Glutamatergic neuron (in vitro differentiated cells): ENCODE measurements at places on chromosomes 2 and 18. TPM values are rescaled to one million over a fixed set of nuclear protein-coding genes. Genes with fewer than 3 reads are reported as not detected.

DNA sequence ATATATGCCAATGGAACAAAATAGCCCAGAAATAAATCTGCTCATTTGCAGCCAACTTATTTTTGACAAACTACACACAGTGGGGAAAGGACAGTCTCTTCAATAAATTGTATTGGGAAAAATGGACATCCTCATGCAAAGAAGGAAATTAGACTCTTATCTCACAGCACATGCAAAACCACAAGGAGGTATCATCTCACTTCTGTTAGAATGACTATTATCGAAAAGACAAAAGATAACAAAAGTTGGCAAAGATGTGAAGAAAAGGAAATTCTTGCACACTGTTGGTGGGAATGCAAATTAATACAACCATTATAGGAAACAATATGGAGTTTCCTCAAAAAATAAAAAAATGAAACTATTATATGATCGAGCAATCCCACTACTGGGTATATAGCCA lies 16.3 kb upstream of the WDR75 start:
- no peak for DNase-seq

GRCh38 chr2:226364217-226364616 lies 435.4 kb downstream of the IRS1 start:
- no peak for DNase-seq

- no peak for DNase-seq
Measured at GRCh38 chr2:157124731-157125130, 132.8 kb upstream of the GALNT5 start.

GRCh38 chr2:80058562-80058961 lies 246.0 kb downstream of the LRRTM1 start:
- no peak for DNase-seq

- DNase-seq: no peak
Measured at GRCh38 chr18:58097907-58098166, 53.8 kb downstream of the NEDD4L start.

Gene CRYBA2
- total RNA-seq: 0.49 TPM

- DNase-seq: no peak
Measured at GRCh38 chr2:200042102-200042735, 86.8 kb downstream of the MAIP1 start.

Gene PROC
- not detected for total RNA-seq
